T-helper 9 cell (primary cell): ENCODE measurements at places on chromosomes 2 and 18.

- no peak for DNase-seq
Measured at GRCh38 chr2:199680482-199680881, 170.5 kb downstream of the FTCDNL1 start.

GRCh38 chr2:159875083-159875482 is 77.1 kb upstream of the CD302 start:
- no peak for DNase-seq

GRCh38 chr18:36867056-36867455 is 38.1 kb downstream of the KIAA1328 start:
- no peak for DNase-seq

- DNase-seq: no peak
Measured at GRCh38 chr2:98492441-98492840, 47.8 kb downstream of the INPP4A start.

- DNase-seq: no peak
Measured at GRCh38 chr18:52903857-52904256, 563.9 kb downstream of the DCC start.
